ENCODE measurements at places on chromosomes 4 and X.

- DNase-seq, result no peak
Measured at GRCh38 chr4:130125467-130125866, 1029.5 kb downstream of the C4orf33 start.

- no peak for DNase-seq
Measured at GRCh38 chr4:128322311-128322710, 34.7 kb upstream of the PGRMC2 start.

GRCh38 chr4:53924333-53925049 is 139.9 kb downstream of the CHIC2 start:
- no peak for DNase-seq

- no peak for DNase-seq
Measured at GRCh38 chr4:42633605-42634388, 23.1 kb downstream of the ATP8A1 start.

- peak; percentile 12 for DNase-seq
Measured at GRCh38 chrX:100413229-100413628, 3.2 kb upstream of the PCDH19 start.

- no peak for DNase-seq
Measured at GRCh38 chrX:34072906-34073305, 59.2 kb downstream of the FAM47A start.

DNA sequence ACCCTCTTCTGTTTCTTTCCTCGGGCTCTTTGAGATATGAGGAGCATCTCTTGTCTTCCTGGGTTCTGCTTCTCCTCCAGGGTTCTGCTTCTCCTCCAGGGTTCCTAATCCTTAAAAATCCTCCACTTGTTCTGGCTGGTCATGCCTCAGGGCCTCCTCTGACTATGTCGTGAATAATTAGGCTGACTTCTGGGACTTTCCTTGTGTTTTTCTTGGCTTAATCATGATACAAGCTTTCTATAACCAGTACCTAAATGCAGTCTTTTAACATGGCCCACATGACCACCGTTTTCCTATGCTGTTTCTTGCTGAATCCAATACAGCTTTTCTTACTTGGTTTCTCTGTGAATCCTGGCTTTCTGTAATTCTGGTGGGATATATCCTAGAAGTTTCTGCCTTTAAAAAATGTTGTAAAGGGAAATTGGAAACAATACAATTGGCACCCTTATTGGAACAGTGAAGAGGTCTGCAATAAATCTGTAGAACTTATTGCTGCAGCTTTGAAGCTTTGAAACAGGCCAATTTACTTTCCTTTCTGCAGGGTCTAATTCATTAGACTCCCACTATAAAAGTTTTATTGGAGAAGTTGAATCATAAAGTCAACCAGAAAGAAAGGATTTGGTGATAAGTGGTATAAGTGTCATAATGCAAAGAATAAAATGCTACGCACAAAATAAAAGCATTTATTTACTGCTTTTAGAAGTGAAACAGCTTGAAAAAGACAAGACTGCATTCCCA is 213.1 kb downstream of the UGT8 start:
- DNase-seq, result no peak

DNA sequence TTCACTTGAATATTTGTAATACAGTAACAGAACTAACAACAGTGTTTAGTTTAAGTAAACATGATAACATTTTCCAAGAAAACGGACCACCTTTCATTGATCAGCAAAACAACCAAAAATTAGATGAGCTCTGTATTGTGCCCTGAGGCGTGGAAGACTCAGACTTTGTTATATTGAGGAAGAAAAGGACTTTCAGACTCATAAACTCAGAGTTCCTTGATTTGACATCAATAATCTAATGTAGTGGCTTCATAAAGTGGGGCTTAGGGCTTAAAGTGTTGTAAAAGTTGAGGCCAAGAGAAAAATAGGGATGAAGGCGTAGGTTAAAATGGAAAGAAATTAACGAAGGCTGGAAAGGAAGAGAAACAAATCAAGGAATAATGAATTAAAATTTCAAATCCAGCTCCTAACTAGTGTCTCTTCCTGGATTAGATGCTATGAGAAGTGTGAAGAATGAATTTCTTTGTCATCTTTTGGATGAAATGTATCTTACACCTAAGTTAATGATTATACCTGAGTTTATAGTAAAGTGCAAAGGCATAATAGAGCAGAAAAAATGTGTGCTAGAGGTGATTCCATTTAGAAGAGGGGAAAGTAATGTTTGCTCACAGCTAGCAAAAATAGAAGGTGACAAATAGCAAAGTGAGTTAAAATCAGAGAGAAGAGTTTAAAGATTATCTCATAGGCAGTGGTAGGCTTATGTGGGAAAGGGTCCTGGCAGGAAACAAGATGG is 19.8 kb upstream of the GLRA2 start:
- DNase-seq, result no peak

DNA sequence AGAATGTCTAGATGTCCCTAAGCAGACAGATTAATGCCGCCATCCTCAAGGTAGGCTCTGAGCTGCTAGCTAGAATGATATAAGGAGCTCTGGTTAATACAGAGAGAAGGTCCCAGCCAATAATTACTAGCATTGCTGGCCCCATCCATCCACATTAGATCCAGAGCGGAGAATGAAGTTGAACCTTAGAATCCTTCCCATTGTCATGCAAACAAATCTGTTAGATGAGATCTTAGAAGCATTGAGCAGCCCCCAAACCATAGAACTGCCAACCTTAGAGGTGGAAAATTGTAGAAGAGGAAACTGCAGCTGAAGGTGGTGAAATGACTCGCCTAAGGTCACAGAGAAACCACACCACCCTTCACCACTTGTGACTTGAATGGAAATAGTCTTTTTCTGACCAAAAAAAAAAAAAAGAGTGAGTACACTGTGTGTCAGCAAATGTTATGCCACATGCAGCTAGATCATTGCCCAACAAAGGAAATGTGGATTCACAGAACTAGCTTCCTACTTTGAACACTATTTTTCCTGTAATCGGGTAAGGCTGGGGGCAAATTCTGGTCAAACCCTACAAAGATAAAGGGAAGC is 162.1 kb downstream of the SMIM20 start:
- no peak for DNase-seq

DNA sequence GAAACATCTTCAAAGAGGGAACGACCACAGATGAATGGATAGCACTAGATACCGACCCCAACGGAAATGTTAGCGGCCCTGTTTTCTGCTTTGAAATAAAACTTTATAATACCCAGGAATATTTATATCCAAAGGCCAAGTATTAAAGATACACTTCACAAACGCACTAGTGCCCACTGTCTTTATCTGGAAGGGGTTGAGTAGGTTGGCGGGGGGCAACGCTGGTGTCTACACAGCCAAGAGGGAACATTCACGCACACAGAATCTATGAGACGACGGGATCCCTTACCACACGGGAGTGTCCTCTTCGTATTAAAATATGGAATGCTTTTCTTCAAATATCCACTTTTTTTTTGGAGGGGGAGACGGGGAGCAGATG is 3.3 kb downstream of the HAND2 start:
- DNase-seq, result no peak

DNA sequence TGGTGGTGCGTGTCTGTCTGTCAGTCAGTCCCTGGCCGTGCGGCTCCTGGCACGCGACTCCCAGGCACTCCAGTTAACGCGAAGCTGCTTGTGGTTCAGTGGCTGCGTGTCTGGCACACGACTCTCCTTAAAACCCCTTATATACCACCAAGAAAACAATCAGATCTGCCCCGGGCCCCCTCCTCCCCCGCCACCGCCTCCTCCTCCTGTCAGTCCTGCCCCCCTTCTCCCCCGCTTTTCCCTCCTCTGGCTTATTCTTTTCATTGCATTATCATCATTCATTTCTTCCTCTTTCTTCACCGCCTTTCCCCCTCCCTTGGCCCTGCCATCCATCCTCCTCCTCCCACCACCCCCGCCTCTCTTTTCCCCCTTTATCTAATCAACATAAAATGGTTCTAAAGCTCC is at the start of gene NEUROG2:
Gene NEUROG2 (minus strand): TSS at position 115 of the 405 bp plus-strand sequence. CDS start 705 bp downstream, outside the sequence.
- DNase-seq, result no peak

DNA sequence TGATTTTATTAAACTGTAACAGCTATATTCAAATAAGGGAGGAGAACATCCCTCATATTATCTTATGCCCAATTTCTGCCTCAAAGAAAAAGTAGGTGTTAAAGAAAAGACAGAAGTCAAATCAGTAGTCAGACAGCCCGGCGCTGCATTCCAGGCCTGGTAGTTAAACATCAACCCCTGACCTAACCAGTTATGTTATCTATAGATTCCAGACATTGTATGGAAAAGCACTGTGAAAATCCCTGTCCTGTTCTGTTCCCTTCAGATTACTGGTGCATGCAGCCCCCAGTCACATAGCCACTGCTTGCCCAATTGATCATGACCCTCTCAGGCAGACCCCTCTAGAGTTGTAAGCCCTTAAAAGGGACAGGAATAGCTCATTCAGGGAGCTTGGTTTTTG is 269.9 kb upstream of the GALNT7 start:
- DNase-seq, result no peak

- no peak for DNase-seq
Measured at GRCh38 chr4:130008461-130008860, 912.5 kb downstream of the C4orf33 start.

- DNase-seq, result no peak
Measured at GRCh38 chr4:10421344-10422055, 35.7 kb downstream of the ZNF518B start.

GRCh38 chr4:14607578-14607977 is 394.7 kb upstream of the CPEB2 start:
- no peak for DNase-seq
